ENCODE measurements at places on chromosomes 6 and 20.

- no peak for DNase-seq
Measured at GRCh38 chr6:105591053-105591452, 188.2 kb upstream of the PREP start.

DNA sequence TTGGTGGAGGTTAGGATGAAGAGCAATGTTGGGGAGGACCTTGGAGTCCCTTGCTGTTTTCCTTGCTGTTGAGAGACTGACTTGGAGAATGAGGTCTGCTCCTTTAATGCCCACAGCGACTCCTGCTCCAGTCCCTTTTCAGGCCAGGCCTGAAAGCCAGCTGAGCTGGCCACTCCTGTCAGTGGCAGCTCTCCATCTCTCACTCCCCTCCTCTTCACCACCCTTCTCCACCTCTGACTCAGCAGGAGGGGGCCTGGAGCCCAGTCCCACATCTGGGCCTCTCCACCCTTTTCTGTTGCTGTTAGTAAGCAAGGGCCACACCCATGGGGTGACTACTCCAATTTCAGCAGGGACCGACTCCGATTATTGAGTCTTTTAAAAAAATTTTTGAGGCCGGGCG lies 2.2 kb downstream of the SNX21 start:
- DNase-seq = no peak

GRCh38 chr6:151051164-151051563 lies 185.7 kb downstream of the MTHFD1L start:
- DNase-seq = no peak

DNA sequence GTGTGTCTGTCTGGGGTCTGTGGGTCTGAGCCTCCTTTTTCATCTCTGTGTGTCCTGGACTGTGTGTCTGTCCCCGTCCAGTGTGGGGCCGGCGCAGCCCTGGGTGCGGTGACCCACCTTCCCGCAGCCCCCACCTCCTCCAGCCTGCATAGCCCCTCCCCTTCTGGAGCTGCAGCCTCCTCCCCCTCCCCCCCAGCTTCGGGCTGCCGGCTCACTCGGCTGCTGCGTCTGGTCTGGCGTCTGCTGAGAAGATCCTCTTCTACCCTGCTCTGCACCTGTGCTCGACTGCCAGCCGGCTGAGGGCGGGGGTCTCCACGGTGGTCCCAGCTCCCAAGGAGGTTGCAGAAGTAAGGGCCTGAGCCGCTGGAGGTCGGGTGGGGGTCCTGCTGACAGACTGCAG lies 7.6 kb upstream of the LKAAEAR1 start:
- DNase-seq = no peak

DNA sequence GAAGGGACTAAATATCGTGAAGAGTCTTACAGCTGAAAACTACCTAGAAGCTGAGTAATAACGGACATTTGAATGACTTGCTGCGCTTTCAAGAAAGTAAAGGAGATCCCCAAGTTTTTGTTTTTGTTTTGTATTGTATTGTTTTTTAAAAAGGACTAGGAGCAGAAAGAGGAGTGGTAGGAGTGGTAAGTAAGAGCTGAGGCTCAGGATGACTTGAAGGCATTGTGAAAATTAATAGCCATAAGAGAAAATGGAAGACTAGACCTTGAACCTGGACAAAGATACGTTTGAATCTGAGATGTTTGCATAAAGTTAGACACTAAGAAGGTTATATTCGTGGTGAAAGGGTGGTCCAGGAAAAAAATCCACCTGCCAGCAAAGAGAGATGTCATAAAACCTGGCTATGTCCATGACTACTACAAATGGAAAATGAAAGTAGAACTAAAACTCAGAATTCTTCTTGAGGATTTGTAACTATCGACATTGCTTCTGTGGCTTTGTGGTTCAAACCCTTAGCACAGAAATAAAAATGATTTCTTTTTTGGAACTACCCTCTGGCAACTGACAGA lies 824.8 kb upstream of the FLRT3 start:
- DNase-seq = no peak

DNA sequence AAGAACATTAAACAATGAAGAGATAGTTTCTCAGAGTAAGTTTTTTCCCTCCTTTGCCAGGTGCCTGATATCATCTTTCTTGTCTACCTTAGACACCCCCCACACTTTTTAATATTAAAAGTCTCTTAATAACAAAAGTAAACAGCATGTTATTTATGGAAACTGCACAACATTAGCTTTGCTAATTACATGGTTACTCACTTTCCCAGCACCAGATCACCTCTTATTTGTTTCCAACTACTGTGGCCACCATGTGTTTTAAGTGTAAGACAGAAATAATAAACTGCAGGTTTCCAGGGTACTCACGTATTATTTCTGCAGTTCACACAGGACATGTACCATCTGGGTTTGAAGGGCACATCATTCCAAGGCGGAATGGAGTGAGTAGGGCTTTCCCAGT lies 125.0 kb downstream of the TRMT11 start:
- DNase-seq = no peak

DNA sequence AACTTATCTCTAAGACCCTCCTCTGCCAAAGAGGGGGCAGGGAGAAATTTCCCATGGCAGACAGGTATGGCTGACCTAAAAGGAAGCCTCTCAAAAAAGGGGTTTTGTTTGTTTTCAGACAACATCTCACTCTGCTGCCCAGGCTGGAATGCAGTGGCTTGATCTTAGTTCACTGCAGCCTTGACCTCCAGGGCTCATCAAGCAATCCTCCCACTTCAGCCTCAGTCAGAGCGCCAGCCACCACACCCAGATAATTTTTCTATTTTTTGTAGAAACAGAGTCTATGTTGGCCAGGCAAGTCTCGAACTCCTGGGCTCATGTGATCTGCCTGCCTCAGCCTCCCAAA lies 3.8 kb downstream of the EZR start:
- DNase-seq = no peak

- DNase-seq = peak; percentile 16
Measured at GRCh38 chr6:37354526-37355384, 972 bp downstream of the RNF8 start.

DNA sequence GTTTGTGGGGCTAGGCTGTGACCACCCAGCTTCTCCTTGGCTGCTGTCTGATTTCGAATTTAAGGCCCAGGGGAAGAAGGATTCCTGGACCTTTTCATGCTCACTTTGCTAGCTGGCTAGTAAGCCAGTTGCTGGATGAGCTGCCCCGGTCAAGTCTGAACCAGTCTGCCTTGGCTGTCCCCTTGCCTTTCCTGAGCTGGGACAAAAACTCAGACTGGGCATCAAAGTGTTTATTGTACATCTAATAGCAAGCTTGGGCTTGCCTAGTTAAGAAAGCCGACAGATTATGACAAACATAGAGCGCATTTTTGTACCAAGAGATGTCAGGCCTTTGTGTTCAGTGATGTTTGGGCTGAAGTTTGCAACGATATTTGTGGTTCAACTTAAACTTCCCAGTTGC lies 750 bp upstream of the PAK5 start:
- no peak for DNase-seq

DNA sequence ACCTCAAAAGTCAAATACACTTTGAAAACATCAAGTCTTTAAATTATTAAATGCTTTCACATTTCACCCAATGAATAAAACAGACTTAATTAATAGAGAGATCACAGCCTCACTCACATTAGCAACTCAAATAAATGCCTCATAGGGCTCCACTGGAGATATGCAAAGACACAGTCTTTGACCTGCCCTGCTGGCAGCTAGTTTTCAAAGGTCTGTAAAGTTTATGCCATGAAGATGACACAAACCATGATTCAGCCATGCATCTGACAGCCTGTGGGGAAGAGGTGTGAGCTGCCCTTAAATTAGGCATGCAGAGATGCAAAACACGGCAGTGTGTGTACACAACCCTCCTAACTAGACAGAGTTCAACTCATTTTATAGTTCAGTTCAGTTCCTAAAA lies 83.6 kb downstream of the PAK5 start:
- no peak for DNase-seq

GRCh38 chr6:108961985-108962384 lies 113.8 kb downstream of the ARMC2 start:
- no peak for DNase-seq

GRCh38 chr6:122553697-122554096 lies 56.5 kb upstream of the PKIB start:
- DNase-seq = no peak

GRCh38 chr6:108078191-108078590 lies 3.6 kb upstream of the OSTM1 start:
- no peak for DNase-seq

- no peak for DNase-seq
Measured at GRCh38 chr6:8583291-8583690, 147.9 kb upstream of the SLC35B3 start.

GRCh38 chr6:20096536-20096935 lies 115.7 kb downstream of the MBOAT1 start:
- DNase-seq = no peak

- no peak for DNase-seq
Measured at GRCh38 chr20:9019833-9020232, 49.1 kb upstream of the PLCB4 start.

DNA sequence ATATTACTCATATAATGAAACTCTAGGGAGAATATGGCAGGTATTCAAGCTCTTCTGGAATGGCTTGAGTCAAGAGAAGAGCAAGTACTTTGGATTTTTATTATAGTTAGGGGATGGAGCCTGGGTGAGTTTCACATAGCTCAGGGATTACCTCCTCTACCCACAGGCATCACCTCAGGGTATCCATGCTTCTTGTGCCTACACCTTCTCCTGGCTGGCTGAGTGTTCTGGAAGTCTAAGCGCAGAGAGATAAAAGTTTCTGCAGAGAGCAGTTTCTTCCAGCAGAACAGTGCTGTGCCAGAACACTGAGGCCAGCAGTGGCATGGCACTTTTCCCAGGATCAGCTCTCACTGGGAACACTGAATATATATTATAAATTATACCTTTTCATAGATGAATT lies 199.7 kb upstream of the KCNQ5 start:
- no peak for DNase-seq

- no peak for DNase-seq
Measured at GRCh38 chr6:170165471-170166117, 125.3 kb downstream of the DLL1 start.

- DNase-seq = peak; percentile 96
Measured at GRCh38 chr20:51014797-51015722, 7.8 kb downstream of the KCNG1 start.

DNA sequence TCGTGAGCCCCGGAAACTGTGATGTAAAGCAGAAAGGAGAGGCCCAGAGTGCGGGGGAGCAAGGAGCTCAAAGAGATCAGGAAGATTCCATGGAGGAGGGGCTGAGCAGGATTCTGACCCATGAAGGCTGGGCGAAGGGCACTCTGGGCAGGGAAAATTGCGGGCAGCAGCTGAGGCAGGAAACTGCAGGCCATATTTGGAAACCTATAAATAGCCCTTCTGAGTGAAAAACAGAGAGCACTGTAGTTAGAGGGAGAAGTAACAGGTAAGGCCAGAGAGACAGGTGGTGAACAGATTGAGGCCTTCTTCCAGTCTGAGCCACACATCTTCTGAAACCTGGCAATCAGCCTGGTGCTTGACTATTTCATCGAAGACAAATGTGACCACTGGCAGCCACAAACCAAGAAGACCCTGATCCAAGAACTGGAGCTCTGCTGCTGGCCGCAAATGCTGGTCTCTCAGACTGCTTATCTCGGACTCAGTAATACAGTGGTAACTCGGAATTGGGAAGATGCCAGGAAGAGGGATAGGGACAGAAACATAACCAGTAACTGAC lies 14.1 kb upstream of the BEND3 start:
- DNase-seq = no peak

GRCh38 chr6:98137391-98137790 lies 697.0 kb upstream of the POU3F2 start:
- no peak for DNase-seq

DNA sequence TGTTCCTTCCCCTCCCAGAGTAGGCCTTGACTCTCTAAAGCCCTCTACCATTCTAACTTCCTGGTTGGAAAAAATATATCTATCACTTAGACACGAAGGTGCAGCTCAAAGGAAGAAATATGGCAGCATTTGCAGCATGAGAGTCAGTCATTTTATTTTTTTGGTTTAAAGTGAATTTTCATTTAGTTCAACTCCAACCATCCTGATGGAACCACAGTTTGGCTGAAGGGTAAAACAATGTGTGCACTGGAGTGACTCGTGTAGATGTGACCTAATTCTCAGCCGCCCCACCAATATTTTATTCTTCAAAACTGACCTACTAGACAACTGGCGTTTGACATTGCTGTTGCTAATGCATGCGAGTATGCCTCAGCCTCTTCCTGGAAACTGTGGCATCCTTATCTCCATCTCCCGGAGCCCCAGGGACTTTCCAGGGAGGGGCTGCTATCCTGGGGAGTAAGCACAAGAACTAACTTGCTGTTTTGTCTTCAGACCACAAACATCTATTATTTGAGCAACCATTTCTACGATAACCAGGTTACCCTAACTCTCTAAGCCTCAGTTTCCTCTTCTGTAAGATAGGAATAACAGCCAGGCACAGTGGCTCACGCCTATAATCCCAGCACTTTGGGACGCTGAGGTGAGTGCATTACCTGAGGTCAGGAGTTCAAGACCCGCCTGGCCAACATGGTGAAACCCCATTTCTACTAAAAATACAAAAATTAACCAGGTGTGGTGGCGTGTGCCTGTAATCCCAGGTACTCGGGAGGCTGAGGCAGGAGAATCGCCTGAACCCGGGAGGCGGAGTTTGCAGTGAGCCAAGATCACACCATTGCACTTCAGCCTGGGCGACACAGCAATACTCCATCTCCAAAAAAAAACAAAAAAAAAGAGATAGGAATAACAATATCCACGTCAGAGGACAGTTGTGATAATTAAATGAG lies 148.7 kb upstream of the JARID2 start:
- DNase-seq = no peak

DNA sequence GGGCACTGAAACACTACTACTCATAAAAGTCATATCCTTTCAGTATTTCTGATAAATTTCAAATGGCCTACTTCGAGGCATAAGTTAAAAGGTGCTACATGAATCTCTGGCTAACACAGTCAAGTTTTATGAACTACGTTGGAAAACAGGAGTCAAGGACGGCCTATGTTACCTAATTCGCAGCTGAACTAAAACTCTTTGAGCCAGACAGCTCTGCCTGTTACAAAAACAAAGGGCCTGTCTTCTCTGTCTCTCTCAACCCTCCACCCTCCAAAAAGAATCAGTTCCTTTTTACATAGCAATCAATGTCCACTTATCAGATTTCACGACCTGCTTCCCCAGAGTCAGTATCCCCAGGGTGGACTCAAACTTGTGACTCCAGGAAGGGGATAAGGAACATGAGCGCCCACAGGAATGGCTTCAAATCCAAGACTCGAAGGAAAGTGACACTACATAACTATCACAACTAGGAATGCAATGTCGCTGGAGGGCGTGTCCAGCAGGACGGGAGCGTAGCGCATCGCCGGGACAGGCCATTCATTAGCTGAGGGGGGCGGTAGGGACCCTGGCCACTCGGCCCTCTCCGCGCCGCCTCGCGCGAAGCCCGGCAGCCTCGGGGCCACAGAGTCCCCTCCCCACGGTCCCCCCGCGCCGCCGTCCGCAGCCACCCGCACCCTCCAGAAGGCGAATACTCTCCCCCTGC lies 591 bp downstream of the IBTK start:
- peak; percentile 63 for DNase-seq

GRCh38 chr6:85047818-85048217 lies 283.4 kb upstream of the TBX18 start:
- DNase-seq = no peak

GRCh38 chr20:10113746-10114145 lies 79.0 kb downstream of the ANKEF1 start:
- DNase-seq = no peak

- no peak for DNase-seq
Measured at GRCh38 chr6:28349344-28349891, 329 bp upstream of the ZKSCAN3 start.
